ENCODE measurements at places on chromosomes 7 and 10.

DNA sequence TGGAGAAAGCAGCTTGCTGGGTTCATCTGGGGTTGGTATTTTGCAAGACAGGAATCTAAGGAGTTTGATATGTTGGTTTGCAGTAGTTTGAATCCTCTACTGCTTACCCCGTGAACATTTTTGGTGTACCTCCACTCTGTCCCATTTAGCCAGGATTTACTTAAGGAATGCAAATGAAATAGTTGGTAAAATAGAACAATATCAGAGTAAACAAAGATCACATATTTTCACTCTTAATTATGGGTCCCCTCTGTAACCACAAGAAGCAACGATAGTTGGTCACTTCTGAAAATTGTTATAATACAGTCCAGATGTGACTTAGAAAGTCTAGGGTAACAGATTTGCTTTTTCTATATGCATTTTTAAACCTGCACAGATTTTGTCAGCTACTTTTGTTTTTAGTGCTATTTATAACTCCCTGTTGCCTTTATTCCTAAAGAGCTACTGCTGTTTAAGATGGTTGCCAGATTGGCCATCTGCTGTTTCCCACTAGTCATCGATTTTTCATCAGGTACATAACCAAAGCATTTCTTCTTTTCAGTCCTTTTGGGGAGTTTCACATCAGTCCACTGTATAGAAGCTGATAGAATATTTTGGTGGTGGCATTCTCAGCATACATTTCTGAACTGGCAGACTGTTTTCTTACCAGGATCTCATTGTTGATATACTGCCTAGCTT is 37.6 kb downstream of the MAPK8 start:
- DNase-seq = no peak

- DNase-seq = no peak
These were observed 673 bp downstream of the NDUFB8 start for GRCh38 chr10:100528921-100529474.

DNA sequence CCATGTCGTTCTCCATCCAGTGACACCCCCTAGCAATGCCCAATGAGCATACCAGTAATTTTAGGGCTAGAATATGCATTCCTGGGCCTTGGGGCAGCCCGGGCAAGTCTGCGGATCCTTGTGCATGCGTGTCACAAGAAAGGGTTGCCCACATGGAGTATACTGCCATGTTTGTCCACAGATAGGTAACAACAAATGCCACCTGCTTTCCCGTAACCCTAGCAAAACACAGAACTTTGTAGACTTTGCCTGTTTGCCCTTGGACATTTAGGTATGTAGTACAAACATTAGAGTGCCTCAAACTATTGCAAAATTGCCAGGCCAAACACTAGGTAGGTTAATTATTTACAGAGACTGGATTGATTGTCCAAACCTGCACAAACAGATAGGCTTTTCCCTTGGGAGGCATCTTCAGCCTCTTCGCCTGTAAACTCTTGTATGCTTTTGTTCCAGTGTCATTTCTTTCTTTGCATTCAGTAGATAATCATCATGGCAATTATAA is 117.0 kb downstream of the ADCY1 start:
- DNase-seq = no peak

GRCh38 chr10:80518143-80518806 is 19.4 kb upstream of the SH2D4B start:
- no peak for DNase-seq

- DNase-seq = no peak
These were observed 13.3 kb upstream of the MIOS start for GRCh38 chr7:7553386-7553785.
